ENCODE measurements at places on chromosomes 11 and 22.

DNA sequence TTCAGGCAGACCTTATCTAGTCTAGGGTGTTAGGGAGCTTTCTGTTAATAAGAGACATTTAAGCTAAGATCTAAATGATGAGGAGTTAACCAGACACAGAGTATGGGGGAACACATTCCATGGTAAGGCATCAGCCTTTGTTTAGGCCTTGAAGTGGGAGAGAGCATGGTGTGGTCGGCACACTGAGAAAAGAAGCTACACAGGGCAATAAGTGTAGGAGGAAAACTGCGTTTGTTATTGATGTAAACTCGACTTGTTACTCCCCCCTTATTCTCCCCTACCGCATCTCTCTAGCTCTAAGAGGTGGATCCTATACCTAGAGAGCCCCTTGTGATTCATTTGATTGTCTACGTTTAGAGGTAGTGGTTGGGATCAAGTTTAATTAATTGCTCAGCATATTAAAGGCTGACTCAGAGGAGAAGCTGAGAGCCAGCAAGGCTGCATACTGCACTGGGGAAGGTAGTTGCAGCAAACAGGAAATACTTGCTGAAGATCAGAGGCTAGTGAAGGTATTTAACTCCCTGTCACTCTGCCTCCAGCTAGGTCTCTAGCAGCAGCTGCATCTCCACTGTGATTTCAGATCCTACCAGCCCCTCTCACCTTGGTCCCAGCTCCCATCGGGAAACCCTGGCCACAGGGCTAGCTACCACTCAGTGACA is 86.8 kb upstream of the TEAD1 start:
- no peak for DNase-seq

DNA sequence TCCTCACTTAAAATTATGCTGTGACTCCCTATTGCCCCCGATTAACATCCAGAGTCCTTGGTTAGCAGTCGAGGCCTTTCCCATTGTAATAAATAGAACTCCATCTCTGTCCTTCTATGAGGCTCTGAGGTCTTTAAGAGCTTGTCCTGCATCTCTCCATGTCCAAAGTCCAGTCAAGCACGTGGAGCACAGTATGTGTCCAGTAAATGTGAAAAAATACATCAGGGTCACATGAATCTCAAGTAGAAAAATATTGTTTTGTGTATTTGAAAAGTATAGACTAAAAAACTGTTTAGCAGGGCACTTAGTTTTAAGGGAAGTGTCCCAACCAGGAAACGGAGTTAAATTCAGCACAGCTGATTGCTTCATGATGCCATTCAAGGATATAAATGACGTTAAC is 298.8 kb upstream of the TENM4 start:
- DNase-seq: no peak

DNA sequence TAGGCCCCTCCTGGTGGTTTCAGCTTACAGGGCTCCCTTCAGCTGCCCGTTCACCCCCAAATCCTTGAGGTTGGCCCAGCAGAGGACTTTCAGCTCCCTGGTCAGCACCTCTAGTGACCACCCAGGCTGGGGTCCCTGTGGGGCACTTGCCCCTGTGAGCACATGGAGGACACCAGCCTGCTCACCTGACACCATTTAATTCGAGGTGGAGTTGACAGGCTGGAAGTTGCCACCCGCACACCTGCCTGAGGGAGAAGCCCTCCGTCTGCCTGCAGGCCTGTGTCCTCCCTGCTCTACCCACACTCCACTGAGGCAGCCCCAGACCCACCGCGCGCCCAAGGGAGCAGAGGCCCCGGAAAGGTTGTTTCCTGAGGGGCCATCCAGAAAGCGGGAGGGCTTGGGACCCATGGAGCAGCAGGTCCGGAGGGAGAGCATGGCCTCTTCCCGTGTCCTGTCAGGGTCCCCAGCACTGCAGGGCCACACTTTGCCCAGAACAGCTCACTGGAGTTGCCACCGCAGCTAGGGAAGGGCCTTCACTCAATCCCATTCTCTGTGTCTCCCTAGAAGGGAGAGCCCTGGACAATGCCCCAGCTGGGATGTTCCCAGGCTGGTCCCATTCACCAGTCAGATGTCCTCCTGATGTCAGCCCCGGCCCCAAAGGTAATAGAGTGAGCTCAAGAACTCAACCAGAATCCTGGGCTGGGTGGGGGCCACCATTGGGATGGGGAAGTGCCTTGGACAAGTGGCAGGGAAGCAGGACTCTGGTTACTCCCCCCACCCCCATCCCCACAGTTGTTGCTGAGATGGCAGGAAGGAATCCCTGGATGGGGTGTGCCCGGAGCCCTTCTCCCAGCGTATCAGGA is 82.4 kb downstream of the MED15 start:
- DNase-seq: no peak

DNA sequence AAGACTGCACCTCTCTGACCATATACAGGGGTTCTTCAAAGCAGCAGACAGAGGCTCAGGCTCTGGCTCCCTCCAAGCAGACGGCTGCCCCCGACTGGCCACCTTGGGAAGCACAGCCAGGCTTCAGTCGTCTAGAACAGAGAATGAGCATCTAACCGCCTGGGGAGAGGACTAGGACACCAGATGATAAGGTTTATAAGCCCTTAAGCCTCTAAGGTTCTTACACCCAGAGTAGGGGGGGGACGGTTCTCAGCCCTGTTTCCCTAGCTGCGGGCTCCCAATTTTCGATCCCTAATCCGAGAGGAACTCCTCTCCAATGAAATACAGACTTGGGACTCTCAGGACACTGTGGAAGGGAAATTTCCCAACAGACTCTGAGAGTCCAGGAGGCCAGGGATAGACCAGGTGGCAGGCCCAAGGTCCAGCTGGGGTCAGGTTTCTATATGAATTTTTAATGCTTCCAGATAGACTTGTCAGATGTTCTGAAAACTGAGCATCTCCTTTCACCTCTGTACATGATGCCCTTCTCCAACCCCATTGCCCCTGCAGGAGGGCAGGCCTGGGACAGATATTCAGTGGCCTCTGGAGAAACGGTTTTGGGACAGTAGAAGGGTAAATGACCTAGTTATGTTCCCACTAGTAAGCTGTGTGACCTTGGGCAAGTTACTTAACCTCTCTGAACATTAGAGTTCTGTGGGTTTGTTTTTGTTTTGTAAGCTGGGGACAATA is 20.2 kb downstream of the RTN4RL2 start:
- no peak for DNase-seq

DNA sequence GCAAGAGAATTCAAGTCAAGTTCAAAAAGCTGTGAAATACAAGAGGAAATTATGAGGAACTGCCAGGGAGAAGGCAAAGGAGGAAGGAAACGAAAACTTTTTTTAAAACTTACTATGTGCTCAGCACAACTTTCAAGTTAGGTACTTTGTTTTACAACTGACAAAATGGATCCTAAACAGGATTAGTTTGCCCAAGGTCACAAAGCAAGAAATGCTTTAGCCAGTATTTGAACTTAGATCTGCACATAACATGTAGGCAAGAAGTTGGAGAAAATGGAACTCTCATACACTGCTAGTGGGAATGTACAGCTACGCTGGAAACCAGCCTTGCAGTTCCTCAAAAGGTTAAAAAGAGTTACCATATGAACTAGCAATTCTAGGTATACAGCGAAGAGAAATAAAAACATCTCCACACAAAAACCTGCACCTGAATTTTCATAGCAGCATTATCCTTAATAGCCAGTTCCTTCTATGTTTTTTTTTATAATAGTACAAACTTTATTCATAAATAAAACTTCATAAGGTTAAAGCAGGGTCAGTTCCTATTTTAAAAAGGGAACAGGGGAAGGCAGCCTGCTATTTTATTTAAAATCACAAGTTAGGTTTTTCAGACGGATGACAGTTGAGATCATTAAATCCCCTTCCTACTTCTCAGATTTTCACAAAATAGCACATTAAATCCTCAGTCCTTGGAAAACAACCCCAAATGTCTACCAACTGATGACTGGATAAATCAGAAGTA is 19.2 kb downstream of the DDX6 start:
- DNase-seq: no peak
